ENCODE measurements at places on chromosomes 4 and X.

DNA sequence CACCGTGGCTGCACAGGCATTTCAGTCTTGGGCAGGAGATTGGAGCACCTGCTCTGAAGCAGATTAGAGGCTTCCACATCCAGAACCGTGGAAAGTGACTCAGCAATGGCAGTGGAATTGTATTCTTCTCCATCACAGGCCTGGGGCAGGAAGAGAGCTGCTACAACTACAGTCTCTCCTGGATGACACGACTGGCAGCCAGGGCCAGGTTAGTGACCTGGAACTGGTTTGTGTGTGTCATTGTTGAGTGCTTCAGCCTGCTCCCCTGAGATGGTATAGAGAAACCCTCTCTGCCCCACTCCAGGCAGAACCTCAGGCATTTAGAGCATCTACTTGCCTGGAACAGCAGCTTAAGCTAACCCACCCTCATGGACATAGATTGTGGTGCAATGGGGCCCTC, 596.5 kb upstream of the INTU start:
- DNase-seq, result no peak

DNA sequence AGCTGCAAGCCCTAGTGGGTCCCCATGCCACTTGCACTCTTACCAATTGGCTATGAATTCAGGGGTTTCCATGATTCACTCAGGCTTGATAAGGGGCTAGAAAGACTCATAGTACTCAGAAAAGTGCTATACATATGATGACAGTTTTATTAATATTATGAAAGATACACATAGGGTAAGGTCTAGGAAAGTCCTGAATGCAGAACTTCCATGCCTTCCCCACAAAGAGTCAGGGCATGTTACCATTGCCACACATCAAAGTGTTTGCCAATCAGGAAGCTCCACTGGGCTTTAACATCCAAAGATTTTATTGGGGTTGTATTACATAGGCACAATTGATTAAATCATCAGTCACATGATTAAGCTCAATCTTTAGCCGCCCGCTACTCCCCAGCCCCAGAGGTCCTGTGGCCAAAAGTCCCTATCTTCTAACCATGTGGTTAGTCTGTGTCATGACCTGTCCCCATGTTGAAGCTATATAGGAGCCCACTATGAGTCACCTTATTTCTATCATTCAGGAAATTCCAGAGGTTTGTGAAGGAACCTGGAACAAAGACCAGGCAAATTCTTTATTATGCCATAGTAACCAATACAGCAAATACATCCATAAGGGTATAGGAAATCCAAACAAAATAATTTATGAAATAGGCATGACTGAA, 635.6 kb downstream of the STPG2 start:
- DNase-seq, result no peak

GRCh38 chrX:82813671-82814078, 694.4 kb upstream of the POU3F4 start:
- DNase-seq, result no peak

DNA sequence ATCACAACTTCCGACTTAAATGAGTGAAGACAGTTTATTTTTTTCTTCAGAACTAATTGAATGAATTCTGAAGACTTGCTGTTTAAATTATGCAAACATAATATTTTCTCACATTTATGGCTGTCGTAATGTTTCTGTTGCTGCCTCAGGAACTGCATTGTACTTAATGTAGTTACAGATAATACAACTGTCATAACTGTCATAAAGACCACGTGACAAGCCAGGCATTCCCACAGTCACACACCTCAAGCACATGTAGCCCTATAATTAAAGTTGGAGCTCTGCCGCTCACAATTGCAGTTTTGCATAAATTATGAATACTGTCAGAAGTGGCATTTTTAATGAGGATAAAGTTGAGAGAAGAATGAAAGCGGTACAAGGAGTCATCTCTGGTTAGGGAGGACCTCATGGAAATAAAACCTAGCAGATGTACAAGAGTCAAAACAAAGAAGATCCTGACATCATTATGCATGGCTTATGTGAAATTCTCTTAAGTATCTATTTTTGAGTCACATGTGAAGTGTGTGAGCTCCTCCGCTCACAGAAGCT, 38.5 kb upstream of the GALNTL6 start:
- DNase-seq, result no peak

GRCh38 chr4:170391066-170391740, 301.4 kb upstream of the AADAT start:
- no peak for DNase-seq

DNA sequence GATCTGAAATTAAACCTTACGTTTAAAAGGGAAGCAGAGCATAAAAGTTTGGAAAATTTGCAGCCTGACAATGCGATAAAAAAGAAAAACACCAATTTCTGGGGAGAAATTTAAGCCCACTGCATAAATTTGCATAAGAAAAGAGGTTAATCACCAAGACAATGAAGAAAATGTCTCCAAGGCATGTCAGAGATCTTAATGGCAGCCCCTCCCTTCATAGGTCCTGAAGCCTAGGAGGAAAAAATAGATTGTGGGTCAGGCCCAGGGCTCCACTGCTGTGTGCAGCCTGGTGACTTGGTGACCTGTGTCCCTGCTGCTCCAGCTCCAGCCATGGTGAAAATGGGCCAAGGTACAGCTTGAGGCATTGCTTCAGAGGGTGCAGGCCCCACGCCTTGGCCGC, 264.0 kb upstream of the CT83 start:
- no peak for DNase-seq

DNA sequence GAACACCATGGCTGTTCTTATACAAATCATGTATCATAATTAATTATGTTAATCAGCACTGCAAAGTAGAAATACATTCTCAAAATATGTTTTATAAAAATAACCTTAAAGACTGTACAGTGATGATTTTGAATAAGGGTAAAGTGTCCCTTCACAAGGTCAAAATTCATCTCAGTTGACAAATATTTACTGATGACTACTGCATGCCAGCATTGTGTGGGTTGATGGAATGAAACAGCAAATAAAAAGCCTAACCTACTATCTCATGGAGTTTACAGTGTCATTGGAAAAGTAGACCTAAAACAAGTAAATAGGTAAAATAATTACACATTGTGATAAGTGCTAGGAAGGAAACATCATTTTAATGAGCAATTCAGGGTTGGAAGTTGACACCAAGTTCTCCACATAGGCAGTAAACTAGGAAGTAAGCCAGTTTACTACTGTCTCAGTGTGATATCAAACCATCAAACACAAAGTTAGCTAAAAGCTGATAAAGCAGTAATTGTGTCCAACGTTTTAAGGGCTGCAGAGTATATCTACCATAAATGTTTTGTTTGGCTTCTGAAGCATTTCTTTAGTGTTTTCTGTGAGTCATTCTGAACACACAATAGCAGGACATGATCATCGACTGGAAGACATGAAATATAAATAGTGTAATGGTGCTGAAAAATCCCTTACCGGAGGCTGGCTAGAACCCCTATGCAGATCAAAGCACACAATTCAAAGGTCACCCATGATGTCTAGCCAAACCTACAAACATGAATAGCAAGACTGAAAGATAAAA, 221.8 kb downstream of the DACH2 start:
- DNase-seq, result no peak

DNA sequence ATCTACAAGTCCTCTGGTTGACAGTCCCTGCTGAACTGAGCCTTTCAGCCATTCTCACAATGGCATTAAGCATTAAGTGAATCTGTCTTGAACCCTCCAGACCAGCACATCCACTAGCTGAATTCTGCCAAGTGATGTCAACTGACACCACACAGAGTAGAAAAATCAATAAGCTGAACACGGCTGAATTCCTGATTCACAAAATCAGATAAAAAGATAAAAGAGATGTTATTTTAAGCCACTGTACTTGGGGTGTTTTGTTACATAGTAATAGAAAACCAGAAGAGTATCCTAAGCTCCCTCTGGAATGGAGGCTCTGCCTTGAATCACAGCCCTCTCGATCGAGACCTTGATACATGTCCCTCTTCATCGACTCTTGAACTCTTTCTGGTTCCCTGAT, 336.5 kb downstream of the DMD start:
- DNase-seq, result no peak

GRCh38 chrX:78800114-78800513, 52.6 kb downstream of the LPAR4 start:
- DNase-seq, result no peak

- DNase-seq, result no peak
Measured at GRCh38 chr4:146186596-146186995, 11.1 kb downstream of the LSM6 start.

DNA sequence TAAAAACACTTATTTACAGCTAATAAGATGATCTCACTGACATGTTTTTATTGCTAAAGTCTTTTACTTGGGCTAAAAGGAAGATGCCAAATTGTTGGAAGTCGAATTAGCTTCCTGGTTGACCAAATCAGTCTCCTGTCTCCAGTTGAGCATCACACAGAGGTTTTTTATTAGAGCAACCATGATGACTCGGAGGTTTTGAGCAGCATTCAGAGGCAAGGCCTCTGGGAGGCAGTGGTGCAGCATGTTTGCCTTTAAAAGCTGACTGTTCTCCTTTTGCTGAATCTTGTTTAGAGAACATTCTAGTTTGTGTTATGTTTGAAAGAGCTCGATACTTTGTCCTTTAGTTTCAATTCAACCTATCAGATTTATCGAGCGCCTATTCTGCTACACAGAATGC, 2.1 kb downstream of the UCHL1 start:
- DNase-seq, result no peak

DNA sequence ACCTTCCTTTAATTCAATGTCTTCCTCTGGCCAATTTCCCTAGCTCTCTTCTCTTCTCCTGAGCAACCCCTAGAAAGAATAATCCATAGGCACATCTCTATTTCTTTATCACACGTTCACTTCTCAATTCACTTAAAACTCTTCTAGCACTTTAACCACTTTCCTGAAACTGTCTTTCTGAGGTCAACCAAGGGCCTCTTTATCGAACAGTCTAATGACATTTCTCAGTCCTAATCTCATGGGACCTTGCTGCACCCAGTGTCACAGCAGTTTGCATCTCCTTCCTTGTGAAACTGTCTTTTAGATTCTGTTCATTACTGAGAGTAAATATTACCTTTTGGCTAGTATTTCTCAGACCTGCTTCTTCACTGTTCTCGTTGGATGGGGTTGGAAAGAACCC, 285.3 kb upstream of the RASGEF1B start:
- no peak for DNase-seq

GRCh38 chr4:70863099-70863790, 23.6 kb upstream of the GRSF1 start:
- no peak for DNase-seq

GRCh38 chrX:126393284-126393683, 159.3 kb downstream of the DCAF12L1 start:
- DNase-seq, result no peak

DNA sequence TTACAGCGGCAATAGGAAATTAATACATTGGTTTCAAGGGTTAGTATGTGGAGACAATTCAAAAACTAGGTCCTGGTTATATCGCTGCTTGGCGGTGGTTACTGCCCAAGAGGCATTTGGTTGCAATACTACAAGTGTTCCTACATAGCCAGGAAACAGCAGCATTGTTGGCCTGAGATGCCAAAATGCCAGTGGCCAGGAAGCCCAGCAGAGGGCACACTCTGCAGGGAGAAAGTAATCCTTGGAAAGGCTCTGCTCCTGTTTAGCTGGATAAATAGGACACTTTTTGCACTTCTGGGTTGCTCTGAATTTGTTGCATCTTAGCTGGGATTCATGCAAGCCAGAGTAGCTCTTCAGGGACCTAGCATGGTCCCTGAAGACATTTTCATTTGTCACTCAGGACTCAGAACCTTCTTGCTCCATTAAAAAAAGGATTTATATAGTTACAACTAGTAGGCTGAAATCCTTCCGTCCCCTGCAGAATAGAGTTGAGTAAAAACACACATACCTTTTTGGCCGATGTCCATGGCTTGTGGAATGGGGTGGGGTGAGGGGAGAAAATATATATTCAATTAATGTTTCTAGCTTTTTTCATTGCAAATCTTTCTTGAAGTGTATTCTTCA, 8.1 kb upstream of the GPR119 start:
- no peak for DNase-seq

- DNase-seq, result no peak
Measured at GRCh38 chr4:30653291-30653690, 66.9 kb upstream of the PCDH7 start.

GRCh38 chr4:1205586-1206298, 33.4 kb upstream of the SPON2 start:
- no peak for DNase-seq

DNA sequence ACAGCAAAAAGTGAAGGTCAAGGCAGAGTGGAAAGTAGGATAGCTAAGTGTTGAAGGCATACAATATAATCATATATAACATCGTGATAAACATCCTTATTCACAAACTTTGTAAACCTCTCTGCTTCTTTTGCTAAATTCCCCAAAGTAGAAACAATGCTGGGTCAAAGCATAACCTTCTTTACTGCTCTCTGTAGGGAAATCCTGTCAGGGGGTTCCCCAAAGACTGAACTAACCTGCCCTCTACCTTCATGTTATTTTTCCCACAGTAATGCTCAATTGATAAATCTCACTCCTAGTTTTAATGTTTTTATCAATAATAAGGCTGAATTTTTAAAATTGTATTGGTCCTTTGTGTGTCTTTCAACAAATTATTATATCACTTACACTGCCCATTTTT, 55.7 kb downstream of the DCHS2 start:
- DNase-seq, result no peak

DNA sequence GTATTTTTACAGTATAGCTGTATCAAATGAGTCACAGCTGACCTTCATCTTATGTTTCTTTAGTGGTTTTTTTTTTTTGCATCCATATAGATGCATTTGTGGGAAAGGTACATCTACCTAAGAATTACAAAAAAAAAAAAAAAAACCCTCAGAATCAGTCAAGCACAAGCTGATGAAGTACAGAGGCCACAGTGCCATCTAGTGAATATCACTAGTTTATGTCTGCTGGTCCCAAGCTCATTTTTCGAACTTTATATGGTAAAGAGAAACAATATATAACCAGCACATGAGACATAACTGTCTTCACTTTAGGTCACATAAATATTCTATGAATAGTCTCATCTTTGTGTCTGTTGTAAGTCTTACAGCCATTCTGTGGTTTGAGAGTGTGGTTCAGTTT, 220.1 kb downstream of the DLG3 start:
- no peak for DNase-seq

GRCh38 chr4:76055016-76055415, 19.1 kb upstream of the CXCL11 start:
- DNase-seq, result no peak

- no peak for DNase-seq
Measured at GRCh38 chrX:31232506-31232905, 160.7 kb upstream of the FTHL17 start.

DNA sequence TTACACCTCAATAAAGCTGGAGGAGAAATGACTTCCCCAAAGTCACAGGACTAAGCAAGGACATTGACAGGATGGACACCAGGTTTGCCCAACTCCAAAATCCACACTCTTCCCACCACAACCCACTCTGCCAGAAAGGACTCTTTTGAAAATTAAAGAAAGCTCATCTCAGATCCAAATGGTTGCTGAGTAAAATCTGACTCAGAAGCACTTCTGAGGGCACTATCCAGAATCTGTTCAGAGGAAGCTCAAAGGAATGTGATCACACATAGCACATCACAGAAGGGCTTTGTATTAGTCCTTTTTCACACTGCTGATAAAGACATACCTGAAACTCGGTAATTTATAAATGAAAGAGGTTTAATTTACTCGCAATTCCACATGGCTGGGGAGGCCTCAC, 155.5 kb downstream of the RAB28 start:
- DNase-seq, result no peak
